ENCODE measurements at places on chromosomes 7 and 10.
A peak's percentile ranks its signal among the peaks of the same experiment; 100 is the strongest.

GRCh38 chr7:143884969-143885559 is 16.9 kb downstream of the TCAF1 start:
- DNase-seq = no peak

- DNase-seq = no peak
These were observed 1.4 kb downstream of the PPP1R17 start for GRCh38 chr7:31688372-31688771.

DNA sequence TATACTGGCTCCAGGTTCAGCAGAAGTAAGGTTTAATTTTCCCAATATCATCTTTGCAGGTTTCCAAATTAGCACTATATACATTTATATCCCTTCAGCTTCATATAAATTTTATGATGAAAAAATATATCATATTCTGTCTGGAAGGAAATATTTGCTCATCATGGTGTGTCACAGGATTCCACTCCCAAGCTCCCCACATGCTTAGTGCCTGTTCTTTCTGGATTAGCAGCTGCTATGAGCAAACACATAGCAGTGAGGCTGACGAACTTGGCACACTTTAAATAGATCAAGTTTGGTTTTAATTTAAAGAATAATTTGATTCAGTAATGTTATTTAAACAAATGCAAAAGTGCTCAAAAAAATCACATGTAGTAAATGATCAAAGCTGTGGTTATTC is 251.9 kb downstream of the AGMO start:
- no peak for DNase-seq

- DNase-seq = no peak
These were observed 117.6 kb downstream of the TCERG1L start for GRCh38 chr10:131193923-131194322.

GRCh38 chr10:119621078-119621384 is 24.3 kb upstream of the TIAL1 start:
- DNase-seq = no peak

- no peak for DNase-seq
These were observed 39.5 kb downstream of the ERCC6 start for GRCh38 chr10:49499305-49499851.

DNA sequence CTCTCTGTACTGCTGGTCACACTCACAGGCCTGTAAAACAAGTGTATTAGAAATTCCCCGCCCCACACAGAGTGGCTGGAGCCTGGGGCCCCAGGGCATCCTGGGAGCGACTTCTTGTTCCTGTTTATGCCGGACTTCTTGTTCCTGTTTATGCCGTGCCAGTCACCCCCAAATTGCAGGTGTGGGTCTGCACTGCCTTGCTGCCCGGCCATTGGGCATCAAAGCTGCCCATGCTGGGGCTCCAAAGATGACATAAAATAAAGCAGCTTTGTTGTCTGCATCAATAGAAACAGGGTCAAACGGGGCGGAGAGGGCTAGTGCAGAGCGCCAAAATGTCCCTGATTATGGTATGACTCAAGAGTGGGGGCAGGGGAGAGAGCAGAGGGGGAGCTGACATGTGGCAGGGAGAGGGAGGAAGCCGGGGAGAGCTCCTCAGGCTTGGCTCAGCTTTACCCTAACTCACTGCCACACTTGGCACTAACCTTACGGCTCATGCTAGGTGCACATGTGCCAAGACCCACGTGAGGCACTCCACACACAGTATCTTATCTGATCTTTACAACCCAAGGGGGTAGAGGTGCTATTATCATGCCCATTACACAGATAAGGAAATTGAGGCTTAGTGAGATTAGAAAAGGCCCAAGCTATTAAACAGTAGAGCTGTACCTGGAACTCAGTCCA is 98.4 kb downstream of the PIP4K2A start:
- peak; percentile 38 for DNase-seq

DNA sequence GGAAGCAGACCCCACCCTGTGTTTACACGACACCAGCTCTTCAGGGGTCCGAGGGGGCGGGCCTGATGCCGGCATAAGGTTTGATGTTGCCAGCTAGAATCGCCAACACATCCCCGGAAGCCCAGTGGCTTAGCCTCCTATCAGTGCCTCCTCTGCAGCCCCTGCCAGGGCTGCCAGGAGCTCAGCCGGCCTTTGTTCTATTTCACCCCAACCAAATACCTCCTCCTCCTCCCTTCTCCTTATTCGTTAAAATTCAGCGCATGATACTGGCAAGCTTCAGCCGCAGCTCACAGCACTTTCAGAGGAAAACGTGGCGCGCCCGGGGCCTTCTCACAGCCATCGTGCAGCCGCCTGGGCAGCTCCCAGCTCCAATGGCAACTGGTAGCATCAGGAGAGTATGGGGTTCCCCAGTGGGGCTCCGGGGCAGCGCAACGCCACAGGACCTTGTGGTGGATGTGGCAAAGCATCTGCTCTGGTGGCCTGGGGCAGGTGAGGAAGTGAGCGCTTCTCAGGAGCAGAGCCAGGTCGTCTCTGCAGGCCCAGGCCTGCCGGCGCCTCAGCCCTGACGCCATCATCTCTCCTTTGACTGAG is 176.4 kb upstream of the RHEB start:
- DNase-seq = no peak

DNA sequence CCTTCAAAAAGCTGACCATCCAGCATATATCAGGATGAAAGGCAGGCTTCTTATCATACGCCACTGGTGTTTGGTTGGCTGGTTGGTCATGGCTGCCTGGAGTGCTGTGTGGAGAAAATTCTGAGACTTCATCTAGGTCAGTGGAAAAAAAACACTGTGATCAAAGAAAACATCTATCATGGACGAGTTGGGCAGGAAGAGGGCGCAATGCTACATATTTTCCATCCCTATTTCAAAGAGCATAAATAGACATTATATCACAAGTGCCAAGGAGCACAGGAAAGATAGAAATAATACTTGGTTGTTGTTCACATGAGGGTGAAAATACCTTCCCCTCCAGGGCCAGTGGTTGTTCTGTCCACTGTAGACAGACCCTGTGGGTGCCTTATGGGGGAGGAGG is 128.4 kb upstream of the PLPP4 start:
- DNase-seq = no peak

DNA sequence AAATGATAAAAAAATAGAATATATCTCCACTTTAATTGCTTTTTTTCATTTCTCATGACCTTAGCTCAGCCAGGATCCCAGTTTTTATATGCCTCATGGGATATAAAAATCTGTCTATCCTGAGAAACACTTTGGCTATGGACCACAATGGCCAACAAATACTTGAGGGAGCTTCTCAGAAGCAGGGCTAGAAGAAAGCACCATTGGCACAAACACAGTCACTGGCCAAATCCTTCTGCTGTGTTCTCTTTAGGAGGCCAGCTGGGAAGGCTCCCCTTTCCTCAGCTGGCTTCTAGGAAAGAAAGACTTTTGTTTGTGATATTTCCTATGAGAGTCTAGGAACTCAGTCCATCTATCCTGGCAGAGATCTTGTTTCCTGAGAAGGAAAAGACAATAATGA is 856.2 kb upstream of the GHITM start:
- no peak for DNase-seq

GRCh38 chr7:127865466-127865865 is 165.8 kb downstream of the LRRC4 start:
- DNase-seq = no peak

GRCh38 chr7:79284211-79284610 is 169.3 kb downstream of the MAGI2 start:
- DNase-seq = no peak

DNA sequence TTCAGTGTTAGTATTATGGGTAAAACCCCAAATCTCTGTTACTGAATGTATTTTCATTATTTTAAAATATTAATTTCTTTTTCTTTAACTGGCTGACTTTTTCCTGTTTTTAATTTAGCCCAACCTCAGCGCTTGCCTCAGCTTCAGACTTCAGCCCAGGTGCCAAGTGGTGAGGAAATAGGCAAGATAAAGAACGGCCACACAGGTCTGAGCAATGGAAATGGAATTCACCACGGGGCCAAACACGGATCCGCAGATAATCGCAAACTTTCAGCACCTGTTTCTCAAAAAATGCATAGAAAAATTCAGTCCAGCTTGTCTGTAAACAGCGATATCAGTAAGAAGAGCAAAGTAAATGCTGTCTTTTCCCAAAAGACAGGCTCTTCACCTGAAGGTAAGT is 57.5 kb downstream of the MDFIC start:
- DNase-seq = no peak

DNA sequence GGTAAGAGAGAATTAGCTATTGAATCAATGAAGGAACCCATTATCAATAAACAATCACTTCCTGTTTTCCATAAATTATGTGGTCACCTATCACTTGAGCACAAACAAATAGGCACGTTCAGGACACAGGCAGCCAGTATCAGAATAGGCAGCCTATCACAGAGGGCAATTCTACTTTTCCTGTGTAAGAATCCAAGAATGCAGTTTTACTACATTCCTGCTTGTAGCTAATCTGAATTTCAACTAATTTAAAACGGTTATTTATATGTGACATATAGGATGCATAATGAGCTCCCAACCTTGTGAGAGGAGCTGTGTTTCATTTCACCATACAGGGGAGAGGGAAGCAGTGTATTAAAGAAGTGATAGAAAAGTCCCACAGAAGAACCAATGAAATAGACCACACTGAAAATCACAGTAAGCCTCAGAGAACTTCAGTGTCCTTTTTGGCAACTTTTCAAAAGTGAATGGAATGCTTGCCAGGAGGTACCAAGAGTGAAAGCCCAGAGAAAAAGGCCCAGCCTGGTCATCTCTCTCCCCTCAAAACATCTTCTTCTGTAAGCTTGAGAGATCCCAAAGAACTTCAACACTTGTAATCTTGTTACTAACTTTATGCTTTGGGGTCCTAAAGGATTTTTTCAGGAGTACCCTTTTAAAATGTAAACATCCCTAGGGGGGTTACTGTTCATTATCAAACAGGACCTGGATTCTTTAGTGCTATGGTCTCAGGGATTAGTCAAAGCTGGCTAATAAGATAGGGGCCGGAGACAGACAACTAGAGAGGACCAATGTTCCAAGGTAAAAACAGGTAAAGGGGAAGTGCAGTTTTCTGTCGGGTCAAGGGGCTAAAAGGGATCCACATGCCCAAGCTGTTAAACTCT is 1.3 kb downstream of the IMMP2L start:
- DNase-seq = no peak

GRCh38 chr7:13628239-13629001 is 361.0 kb downstream of the ETV1 start:
- no peak for DNase-seq

Measured in CD4-positive, alpha-beta T cell treated with Interleukin-6 at 100 ng/mL for 8 hours (primary cell).